ENCODE measurements at places on chromosomes 4 and X.

- DNase-seq: no peak
These were observed 2.0 kb downstream of the CYBB start for GRCh38 chrX:37781814-37782213.

- no peak for DNase-seq
These were observed 1666.4 kb upstream of the IGFBP7 start for GRCh38 chr4:58776627-58777026.

GRCh38 chrX:23662853-23663252 lies 4.4 kb upstream of the PRDX4 start:
- no peak for DNase-seq

GRCh38 chrX:21800344-21800770 lies 39.1 kb upstream of the MBTPS2 start:
- DNase-seq: no peak

DNA sequence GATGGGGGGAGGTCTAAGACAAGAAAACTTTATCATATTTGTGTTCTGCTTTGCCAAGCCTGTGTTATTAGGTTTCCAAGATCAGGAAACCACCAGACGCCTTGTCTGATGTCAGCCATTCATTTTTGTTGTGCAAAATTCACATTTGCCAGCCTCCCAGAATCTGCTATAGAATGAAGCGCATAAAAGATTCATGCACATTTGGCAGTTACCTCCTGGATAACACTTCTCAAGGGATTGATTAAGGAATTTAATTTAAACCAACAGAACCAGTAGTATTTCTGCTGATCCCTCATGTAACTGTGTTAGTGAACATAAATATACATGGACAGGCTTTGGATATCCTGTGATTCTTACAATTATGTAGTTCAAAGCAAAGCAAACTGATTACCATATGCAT lies 187.9 kb downstream of the COMMD8 start:
- DNase-seq: no peak

DNA sequence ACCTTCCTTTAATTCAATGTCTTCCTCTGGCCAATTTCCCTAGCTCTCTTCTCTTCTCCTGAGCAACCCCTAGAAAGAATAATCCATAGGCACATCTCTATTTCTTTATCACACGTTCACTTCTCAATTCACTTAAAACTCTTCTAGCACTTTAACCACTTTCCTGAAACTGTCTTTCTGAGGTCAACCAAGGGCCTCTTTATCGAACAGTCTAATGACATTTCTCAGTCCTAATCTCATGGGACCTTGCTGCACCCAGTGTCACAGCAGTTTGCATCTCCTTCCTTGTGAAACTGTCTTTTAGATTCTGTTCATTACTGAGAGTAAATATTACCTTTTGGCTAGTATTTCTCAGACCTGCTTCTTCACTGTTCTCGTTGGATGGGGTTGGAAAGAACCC lies 285.3 kb upstream of the RASGEF1B start:
- no peak for DNase-seq

GRCh38 chr4:142104041-142104440 lies 467.7 kb downstream of the IL15 start:
- no peak for DNase-seq

DNA sequence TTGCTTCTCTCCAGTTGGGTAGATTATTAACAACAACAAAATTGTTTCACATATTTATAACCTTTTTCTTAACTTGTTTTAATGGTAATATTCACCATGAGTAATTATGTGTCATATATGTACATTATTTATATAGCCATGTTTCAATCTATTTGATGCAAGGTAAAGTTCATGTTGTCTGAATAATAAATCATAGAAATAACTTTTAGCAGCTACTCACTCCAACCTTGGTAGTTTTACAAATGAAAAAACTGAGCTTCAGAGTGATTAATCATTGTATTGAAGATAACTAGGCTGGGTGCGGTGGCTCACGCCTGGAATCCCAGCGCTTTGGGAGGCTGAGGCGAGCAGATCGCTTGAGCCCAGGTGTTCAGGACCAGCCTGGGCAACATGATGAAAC lies 46.0 kb downstream of the TMA16 start:
- DNase-seq: no peak

DNA sequence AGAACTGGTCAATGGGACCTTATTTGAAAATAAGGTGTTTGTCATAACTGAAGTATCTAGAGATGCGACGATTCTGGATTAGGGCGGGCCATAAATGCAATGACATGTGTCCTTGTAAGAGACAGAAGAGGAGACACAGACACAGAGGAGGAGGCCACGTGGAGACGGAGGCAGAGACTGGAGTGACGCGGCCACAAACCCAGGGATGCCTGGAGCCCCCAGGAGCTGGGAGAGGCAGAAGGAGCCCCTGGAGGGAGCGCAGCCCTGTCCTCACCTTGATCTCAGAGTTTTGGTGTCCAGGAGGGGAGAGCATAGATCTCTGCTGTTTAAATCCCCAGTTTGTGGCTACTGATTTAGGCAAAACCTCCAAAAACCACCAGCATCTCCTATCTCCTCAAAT lies 5.0 kb downstream of the GTPBP6 start:
- DNase-seq: no peak

- no peak for DNase-seq
These were observed 88.7 kb upstream of the ELOVL6 start for GRCh38 chr4:110287130-110287529.

DNA sequence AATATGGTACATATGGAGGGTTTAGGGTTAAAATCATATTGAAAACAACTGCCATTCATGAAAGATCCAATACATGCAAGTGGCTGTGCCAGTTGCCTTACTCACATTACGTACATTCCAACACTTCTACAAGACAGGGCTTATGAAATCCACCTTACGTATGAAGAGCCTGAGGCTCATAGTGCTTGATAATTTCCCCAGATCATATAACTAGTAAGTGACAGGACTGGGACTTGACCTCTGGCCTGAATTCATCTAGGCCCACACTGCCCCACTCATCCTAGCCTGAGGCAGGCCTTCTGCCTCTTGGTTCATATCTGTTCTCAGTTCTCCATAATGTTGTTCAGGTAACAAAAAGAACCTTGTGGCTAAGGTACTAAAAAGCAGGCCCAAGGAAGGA lies 226.3 kb downstream of the FGF13 start:
- DNase-seq: no peak

- DNase-seq: no peak
These were observed 2.4 kb upstream of the AFF2 start for GRCh38 chrX:148498067-148498466.
